ENCODE measurements at places on chromosomes 5 and 9. TPM values are rescaled to one million over a fixed set of nuclear protein-coding genes. Genes with fewer than 3 reads are reported as not detected.

Gene FBXL7
- total RNA-seq = not detected

Gene CDC25C
- not detected for total RNA-seq

Gene SAXO1
- total RNA-seq = not detected

Gene ADGRD2
- total RNA-seq = not detected

Gene CNTLN
- total RNA-seq = 0.40 TPM

Gene FGF18
- 0.44 TPM for total RNA-seq

Gene ZNF462
- total RNA-seq = 11.0 TPM

Gene WWC1
- total RNA-seq = 5.4 TPM

Gene AGXT2
- not detected for total RNA-seq

Gene SLC25A2
- total RNA-seq = 0.70 TPM

Gene PTGDS
- 21.4 TPM for total RNA-seq

DNA sequence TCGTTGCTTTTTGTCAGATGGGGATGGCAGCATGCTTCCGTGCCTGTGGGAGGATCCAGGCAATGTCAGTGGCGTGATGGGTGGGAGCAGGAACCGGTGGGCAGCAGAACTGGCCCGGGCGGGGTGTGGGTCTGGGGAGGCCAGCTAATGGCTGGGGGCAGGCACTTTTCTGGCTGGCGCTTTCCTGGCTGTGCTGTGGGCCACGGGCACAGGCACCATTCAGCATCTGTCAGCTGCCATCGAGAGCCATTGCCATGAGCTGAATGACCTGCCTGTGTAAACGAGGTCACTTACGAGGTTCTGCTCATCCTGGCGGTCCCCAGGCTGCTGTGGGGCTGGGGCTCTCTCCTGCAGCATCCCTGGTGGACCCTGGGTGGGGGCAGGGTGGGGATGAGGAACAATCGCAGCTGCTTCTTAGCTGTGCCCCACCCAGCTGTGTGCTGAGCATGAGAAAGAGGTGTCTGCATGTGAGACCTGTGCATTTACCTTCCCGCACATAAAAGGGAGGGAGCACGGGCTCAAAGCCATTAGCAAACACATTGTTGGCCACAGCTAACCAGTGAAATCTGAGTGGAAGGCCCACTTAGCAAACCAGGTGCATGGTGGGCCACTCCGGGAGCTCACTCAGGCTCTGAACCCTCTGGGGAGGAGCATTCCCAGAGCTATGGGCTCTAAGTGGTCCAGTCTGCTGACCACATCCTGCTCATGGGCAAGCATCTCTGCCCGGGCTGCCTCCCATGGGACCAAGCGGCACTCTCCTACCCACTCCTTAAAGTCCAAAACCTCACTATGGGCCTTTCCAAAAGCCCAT lies 41.3 kb upstream of the OLFM1 start:
- H3K27me3 ChIP-seq = peaks cover 72% of the 10 kb centered on the region
- H3K27ac ChIP-seq = no peak overlapping the region
- peaks cover 2% of the 10 kb centered on the region for H3K4me1 ChIP-seq

GRCh38 chr9:30967476-30967875 lies 1417.0 kb upstream of the ACO1 start:
- DNase-seq = no peak
- H3K4me1 ChIP-seq = peaks cover 2% of the 10 kb centered on the region
- no peak overlapping the region for H3K27ac ChIP-seq
- H3K27me3 ChIP-seq = peaks cover 15% of the 10 kb centered on the region
- no peak overlapping the region for H3K4me3 ChIP-seq

GRCh38 chr9:114321759-114322158 lies 1.1 kb upstream of the ORM1 start:
- peaks cover 20% of the 10 kb centered on the region for H3K27me3 ChIP-seq
- H3K36me3 ChIP-seq = no peaks in the 10 kb centered on the region
- H3K4me1 ChIP-seq = no peaks in the 10 kb centered on the region
- no peak for DNase-seq
- H3K4me3 ChIP-seq = no peak overlapping the region
- no peak overlapping the region for H3K27ac ChIP-seq

GRCh38 chr9:129289131-129289731 lies 111.2 kb upstream of the IER5L start:
- no peak for DNase-seq
- peak overlapping the region; percentile 81 for H3K27ac ChIP-seq
- no peaks in the 10 kb centered on the region for H3K36me3 ChIP-seq
- H3K4me1 ChIP-seq = no peaks in the 10 kb centered on the region
- H3K27me3 ChIP-seq = no peaks in the 10 kb centered on the region

GRCh38 chr5:31273161-31273560 lies 79.7 kb downstream of the CDH6 start:
- H3K27me3 ChIP-seq = peaks cover 22% of the 10 kb centered on the region
- H3K4me3 ChIP-seq = no peak overlapping the region
- H3K4me1 ChIP-seq = no peaks in the 10 kb centered on the region
- H3K27ac ChIP-seq = no peak overlapping the region

DNA sequence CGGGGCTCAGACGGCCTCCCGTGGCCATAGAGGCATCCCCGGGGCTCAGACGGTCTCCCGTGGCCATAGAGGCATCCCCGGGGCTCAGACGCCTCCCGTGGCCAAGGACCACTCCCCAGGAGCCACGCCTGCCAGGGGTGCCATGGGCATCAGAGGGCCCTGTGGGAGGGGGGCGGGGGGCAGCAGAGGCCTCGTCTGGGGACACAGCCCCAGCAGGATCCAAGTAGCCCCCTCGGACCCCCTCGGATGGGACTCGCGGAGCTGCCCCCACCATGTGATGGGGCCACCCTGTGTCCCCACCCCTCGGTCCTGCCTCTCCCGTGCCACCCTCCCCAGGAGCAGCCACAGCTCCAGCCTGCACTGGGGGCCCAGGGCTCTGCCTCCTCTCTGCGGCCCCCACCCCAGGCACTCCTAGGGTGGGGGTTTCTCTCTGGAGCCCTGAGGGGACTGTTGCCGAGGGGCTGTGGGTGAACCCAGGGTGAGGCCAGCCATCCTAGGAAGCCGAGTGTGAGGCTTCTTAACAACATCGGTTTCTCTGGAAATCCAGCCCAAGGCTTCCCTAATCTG lies 2.5 kb downstream of the ENTPD8 start:
- H3K4me1 ChIP-seq = peaks cover 4% of the 10 kb centered on the region
- peaks cover 10% of the 10 kb centered on the region for H3K27me3 ChIP-seq
- DNase-seq = no peak
- no peak overlapping the region for H3K4me3 ChIP-seq
- no peaks in the 10 kb centered on the region for H3K36me3 ChIP-seq

DNA sequence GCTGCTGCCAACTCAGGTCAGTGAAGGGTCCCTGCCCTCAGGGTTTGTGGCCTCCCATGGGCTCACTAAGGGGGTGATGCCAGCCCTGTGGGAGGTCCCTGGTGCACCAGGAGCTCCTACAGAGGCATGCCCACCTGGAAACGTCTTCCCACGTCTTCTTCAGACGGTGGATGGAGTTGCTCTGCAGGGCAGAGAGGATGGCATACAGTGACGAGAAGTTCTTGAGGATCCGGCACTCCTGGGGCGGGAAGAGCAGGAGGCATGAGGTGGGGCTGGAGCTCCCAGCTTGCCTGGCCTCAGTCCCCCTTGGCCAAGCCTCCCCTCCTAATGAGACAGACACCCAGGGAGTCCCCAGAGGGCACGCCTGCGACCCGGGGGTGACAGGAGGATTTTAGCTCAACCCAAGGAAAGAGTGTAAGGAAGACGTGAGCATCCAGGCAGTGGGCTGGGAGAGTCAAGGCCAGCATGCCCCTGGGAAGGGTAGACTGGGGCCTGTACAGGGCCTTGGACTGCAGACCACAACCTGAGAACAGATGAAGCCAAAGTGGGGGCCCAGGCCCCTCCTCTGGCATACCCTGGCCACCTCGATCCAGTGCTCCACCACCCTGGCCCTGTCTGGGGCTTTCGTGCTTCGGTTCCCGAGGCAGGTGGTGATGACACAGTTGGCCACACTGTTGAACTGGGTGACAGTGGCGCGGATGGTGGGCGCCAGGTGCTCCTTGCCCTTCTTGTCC lies 14.4 kb downstream of the RALGDS start:
- H3K27me3 ChIP-seq = no peaks in the 10 kb centered on the region
- peaks cover 9% of the 10 kb centered on the region for H3K36me3 ChIP-seq
- peak overlapping the region; percentile 79 for H3K27ac ChIP-seq
- DNase-seq = no peak

DNA sequence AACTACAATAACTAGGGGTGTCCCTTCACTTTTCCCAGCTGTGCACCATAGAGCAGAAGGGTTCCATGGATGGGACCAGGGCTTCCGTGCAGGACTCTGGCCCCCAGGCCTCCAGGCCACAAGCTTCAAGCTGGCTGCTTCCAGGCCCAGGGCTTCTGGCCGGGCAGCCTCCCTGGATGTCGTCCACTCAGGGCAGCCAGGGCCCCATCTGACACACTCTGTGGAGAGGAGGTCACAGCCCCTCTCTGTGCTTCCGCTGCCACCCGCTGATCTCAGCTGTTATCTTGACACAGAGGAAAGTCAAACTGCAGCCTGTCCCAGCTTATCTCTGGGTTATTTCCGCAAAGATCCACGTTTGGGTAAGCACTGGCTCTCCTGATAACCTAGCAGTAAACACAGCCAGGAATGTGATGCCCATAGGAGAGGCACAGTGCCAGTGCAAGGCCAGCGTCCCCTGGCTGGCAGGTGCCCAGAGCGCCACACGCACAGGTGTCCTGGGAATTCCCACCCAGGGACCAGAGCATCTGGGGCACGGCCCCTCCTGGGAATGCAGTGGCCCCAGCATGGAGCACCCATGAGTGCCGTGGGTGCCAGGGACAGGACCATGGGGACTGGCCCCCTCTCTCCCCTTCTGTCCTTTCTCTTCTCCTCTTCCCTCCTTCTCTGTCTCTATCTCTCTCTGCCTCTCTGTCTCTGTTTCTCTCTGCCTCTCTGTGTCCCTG lies 15.6 kb upstream of the SLC6A19 start:
- no peak overlapping the region for H3K27ac ChIP-seq
- H3K4me3 ChIP-seq = no peak overlapping the region
- peak; percentile 6 for DNase-seq

DNA sequence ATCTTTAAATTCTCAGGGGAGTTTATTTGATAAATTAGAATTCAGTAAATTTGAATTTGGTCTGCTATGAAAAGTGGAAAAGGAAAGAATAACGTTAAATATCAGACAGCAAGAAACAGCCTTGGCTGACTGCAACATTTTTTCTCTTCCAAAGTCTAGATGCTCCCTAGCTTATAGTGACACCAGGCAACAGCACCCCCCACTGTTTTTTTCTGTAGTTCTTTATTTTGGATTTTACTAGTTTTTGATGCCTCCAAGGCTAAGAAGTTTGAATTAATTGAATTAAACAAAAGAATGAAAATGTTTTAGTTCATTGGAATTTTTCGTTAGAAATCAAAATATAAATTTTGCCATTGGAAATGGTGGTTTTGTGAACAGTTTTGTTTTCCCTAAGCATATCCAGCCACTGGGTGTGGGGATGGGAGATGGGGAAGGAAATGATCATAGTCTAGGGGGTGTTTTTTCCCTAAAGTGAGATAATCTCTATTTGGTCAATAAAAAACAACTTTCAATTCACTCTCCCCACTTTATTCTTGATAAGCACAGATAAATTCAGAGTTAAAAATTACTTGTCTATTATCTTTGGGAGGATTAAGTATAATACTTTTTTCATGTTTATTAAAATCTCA lies 199.3 kb upstream of the CD180 start:
- H3K27me3 ChIP-seq = peaks cover 5% of the 10 kb centered on the region
- no peak overlapping the region for H3K27ac ChIP-seq
- no peak overlapping the region for H3K4me3 ChIP-seq
- no peak for DNase-seq
- peaks cover 6% of the 10 kb centered on the region for H3K4me1 ChIP-seq
- no peaks in the 10 kb centered on the region for H3K36me3 ChIP-seq

DNA sequence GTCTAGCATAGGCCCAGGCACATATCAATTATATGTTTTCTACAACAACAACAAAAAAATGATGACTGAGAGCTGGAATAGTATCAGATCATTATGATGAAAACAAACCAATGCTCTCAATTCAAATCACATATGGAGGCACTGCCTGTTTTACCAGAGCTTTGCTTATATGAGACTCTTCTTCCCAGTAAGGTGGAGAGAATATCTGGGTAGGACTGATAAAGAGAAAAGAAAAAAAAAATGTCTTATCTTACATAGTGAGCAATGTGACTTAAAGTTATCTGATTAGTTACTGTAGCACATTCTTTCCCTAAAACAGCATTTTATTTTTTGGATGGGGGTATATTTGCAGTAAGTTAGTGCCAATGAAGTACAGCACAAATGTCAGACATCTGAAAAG lies 154.8 kb downstream of the RAB3C start:
- no peak overlapping the region for H3K4me3 ChIP-seq
- H3K27ac ChIP-seq = no peak overlapping the region
- H3K36me3 ChIP-seq = peaks cover 3% of the 10 kb centered on the region
- peaks cover 3% of the 10 kb centered on the region for H3K4me1 ChIP-seq
- peaks cover 4% of the 10 kb centered on the region for H3K27me3 ChIP-seq

DNA sequence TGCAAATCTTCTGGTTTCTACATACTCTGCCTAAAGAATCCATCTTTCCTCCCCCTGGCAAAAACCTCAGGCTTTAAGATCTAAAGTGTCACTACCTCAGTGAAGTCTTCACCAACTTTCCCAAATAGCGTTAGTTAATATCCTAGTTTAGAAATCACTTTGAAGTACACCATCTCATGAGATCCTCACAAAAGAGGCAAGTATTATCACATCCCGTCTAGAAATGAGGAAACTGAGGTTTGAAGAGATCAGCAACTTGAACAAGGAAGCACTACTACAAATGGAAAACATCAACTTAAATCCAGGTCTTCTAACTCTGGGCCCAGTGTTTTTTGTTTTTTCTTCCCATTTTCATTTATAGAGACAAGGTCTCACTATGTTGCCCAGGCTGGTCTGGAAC lies 4.6 kb downstream of the AP3B1 start:
- H3K4me1 ChIP-seq = peaks cover 34% of the 10 kb centered on the region
- DNase-seq = no peak
- H3K36me3 ChIP-seq = peaks cover 7% of the 10 kb centered on the region
- no peaks in the 10 kb centered on the region for H3K27me3 ChIP-seq
- peak overlapping the region; percentile 81 for H3K27ac ChIP-seq

- H3K4me1 ChIP-seq = peaks cover 3% of the 10 kb centered on the region
- H3K27ac ChIP-seq = peak overlapping the region; percentile 53
- no peak overlapping the region for H3K4me3 ChIP-seq
- peaks cover 2% of the 10 kb centered on the region for H3K36me3 ChIP-seq
Observed at GRCh38 chr9:129093602-129094386, 12.9 kb downstream of the DOLPP1 start.

GRCh38 chr5:178394074-178394473 lies 161.5 kb upstream of the PHYKPL start:
- DNase-seq = no peak
- H3K4me3 ChIP-seq = no peak overlapping the region
- no peak overlapping the region for H3K27ac ChIP-seq
- H3K36me3 ChIP-seq = peaks cover 3% of the 10 kb centered on the region
- H3K4me1 ChIP-seq = no peaks in the 10 kb centered on the region
- peaks cover 67% of the 10 kb centered on the region for H3K27me3 ChIP-seq

DNA sequence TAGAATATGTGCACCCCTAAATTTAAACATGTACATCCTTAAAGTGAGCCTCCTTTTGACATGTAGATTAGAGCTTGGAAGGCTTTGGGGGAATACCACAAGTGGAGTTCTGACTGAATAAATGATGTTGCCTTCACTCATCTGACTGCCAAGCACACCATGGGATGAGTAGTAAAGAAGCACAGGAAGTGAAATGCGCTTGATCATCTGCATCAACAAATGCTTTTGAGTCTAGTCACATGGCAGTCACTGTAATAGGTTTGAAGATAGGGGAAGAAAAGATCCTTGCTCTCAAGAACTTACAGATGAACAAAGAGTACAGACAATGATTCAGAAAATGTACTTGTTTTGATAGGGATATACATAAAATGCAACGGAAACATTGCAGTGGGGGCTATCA lies 62.0 kb upstream of the STARD4 start:
- H3K4me3 ChIP-seq = no peak overlapping the region
- peaks cover 3% of the 10 kb centered on the region for H3K36me3 ChIP-seq
- DNase-seq = no peak
- H3K4me1 ChIP-seq = no peaks in the 10 kb centered on the region
- H3K27ac ChIP-seq = no peak overlapping the region
